H1 (cell line): ENCODE measurements at places on chromosomes 7 and 10.

- DNase-seq = no peak
Measured at GRCh38 chr10:96313344-96313743, 9.1 kb downstream of the DNTT start.

DNA sequence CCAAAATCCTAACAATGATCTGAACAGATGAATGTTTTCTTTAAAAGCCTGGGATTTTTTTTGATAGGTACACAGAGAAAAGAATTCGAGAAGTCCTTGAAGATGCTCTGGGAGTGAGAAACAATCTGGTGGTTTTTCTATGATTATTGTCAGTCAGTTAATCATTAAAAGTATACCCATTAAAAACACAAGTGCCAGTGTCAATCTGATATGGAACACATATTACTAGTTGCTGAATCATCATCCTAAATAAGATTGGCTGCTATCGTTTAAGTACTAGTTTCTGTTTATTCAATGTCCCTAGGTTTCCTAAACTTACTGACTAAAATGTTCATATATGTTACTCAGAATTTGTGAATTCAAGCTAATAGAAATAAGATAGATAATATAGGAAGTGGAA is 16.1 kb downstream of the COL28A1 start:
- DNase-seq = no peak

GRCh38 chr10:126203746-126204145 is 184.5 kb downstream of the ADAM12 start:
- no peak for DNase-seq

GRCh38 chr7:33495207-33495606 is 365.8 kb downstream of the BBS9 start:
- no peak for DNase-seq

DNA sequence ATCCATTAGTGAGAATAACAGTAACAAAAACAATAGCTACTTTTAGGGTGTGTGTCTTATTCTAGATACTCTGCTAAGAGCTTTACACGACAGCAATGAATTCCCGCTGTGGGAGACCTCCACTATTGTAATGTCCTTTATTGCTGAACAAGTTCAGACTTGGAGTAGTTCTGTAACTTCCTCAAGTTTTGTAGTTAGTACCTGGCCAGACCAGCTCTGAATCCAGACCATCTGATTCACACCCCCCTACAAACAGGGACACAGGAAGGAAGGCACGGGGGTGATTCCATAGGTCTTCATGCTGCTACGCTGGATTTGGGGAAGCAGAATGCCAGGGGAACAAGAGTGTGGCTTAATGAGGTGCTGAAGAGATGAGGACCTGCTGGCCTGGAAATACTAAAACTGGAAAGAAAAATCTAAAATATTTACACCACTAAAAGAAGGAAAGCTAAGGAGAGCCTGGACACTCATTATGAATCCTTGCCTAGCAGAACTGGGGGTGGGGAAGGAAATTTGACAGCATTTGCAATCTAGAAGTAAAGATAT is 194.6 kb upstream of the TMEM72 start:
- no peak for DNase-seq
